Chondrocyte (in vitro differentiated cells): ENCODE measurements at places on chromosomes 11 and 22. TPM values are rescaled to one million over a fixed set of nuclear protein-coding genes. Genes with fewer than 3 reads are reported as not detected.

Gene IFITM10
- 39.8 to 159 TPM (median 41.2 TPM) in 3 replicates for total RNA-seq

Gene LRRC75B
- 5.6 to 13.0 TPM (median 8.6 TPM) in 3 replicates for total RNA-seq

Gene TYMP
- total RNA-seq, result 12.5 to 39.5 TPM (median 39.3 TPM) in 3 replicates

DNA sequence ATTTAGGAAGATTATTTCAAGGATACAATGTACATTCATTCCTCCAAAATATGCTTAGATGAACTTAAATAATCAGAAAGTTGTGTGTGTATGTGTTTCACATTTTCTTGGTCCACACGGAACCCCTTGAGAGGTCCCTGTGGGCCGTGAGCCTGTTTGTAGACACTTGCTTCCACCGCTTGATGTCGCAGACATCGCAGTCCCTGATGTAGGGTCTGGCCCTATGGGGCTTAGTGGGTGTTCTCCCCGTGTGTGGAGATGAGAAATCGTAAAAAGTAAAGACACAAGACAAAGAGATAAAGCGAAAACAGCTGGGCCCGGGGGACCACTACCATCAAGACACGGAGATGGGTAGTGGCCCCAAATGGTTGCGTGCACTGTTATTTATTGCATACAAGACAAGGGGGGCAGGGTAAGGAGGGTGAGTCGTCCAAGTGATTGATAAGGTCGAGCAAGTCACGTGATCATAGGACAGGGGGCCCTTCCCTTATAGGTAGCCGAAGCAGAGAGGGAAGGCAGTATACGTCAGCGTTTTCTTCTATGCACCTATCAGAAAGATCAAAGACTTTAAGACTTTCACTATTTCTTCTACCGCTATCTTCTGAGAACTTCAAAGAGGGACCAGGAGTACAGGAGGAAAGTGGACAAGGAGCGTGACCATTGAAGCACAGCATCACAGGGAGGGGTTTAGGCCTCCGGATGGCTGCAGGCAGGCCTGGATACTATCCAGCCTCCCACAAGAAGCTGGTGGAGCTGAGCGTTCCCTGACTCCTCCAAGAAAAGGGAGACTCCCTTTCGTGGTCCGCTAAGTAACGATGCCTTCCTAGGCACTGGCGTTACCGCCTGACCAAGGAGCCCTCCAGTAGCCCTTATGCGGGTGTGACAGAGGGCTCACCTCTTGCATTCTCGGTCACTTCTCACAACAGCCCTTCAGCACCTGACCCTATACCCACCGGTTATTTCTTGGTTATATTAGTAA is 1.2 kb upstream of the APOBEC3C start:
- H3K27ac ChIP-seq, result no peak overlapping the region
- no peaks in the 10 kb centered on the region for H3K27me3 ChIP-seq

GRCh38 chr22:46044621-46045458 is 67.9 kb upstream of the WNT7B start:
- H3K4me3 ChIP-seq, result peak overlapping the region; percentile 75
- no peaks in the 10 kb centered on the region for H3K27me3 ChIP-seq
- peak; percentile 72 for DNase-seq
- no peaks in the 10 kb centered on the region for H3K36me3 ChIP-seq
- H3K4me1 ChIP-seq, result peaks cover 27% of the 10 kb centered on the region

DNA sequence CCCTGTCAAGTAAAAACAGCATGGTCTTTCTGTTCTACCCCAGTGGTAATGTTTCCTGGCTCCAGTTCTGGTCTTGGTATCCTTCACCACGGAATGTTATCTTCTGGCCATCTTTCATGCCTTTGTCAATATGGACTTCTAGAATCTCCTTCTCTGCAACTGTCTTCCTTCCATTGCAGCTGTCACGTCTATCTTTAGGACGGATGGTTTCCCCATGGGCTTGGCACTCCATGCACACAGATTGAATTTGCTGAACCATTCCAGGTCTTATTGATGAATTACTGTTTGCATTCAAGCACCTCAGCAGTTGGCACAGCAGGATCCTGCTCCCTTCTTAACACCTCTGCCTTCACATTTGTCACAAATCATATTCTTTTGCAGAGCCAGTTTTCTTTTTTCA is 44.9 kb upstream of the SLC25A18 start:
- DNase-seq, result no peak
- H3K27me3 ChIP-seq, result no peaks in the 10 kb centered on the region
- H3K27ac ChIP-seq, result no peak overlapping the region
- H3K4me1 ChIP-seq, result no peaks in the 10 kb centered on the region
- H3K4me3 ChIP-seq, result no peak overlapping the region
